ENCODE measurements at places on chromosomes 4 and X.
A peak's percentile ranks its signal among the peaks of the same experiment; 100 is the strongest.

GRCh38 chr4:145565328-145565727 is 53.9 kb upstream of the MMAA start:
- DNase-seq = no peak

- no peak for DNase-seq
Observed at GRCh38 chr4:44761306-44761705, 35.0 kb upstream of the GNPDA2 start.

- DNase-seq = no peak
Observed at GRCh38 chrX:143304025-143304424, 213.2 kb downstream of the SPANXN3 start.

DNA sequence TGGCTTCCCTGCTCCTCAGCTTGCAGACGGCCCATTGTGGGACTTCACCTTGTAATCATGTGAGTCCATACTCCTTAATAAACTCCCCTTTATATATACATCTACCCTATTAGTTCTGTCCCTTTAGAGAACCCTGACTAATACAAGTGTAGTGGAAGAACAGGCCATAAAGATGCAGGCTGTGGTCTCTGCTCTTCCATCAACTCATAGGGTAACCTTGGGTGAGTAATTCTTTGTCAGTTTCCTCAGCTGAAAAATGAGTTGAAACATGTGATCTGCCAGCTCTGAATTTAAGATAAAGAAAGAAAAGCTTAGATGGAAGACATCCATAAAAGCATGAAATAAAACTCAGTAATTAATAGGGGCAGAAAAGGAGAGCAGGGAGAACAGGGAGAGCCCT is 103.6 kb downstream of the ENOX2 start:
- DNase-seq = no peak

DNA sequence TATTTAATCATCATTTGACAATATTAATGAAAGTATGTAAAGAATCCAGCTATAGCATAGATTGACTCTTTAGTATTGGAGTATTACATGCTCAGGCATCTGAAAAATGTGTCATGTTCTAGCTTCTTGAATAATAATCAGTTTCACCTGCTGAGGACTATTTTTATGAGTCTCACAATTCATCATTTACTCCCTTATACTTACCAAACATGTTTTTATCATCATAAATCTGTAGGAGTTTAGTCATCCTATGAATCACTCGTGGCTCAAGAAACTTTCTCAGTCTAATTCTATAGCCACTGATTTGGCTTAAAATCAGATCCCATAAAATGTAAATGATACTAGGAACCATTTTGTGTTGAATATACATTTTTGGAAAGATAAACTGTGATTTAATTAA is 1616.1 kb downstream of the C4orf33 start:
- DNase-seq = no peak

GRCh38 chrX:132591719-132592275 is 103.0 kb upstream of the MBNL3 start:
- DNase-seq = no peak

- DNase-seq = peak; percentile 86
Observed at GRCh38 chrX:40096395-40097091, 1.2 kb downstream of the BCOR start.

All from activated CD8-positive, alpha-beta memory T cell treated with anti-CD3 and anti-CD28 coated beads for 24 hours (primary cell).